Astrocyte (in vitro differentiated cells and primary cell): ENCODE measurements at places on chromosomes 2 and 18. TPM values are rescaled to one million over a fixed set of nuclear protein-coding genes. Genes with fewer than 3 reads are reported as not detected.

The BUB1 gene
- total RNA-seq = 4.8 and 8.0 TPM in 2 replicates

The ZBTB7C gene
- total RNA-seq = 1.0 and 1.4 TPM in 2 replicates

The ITGB6 gene
- 2.8 and 7.6 TPM in 2 replicates for total RNA-seq

The GLB1L gene
- 2.7 and 4.6 TPM in 2 replicates for total RNA-seq

DNA sequence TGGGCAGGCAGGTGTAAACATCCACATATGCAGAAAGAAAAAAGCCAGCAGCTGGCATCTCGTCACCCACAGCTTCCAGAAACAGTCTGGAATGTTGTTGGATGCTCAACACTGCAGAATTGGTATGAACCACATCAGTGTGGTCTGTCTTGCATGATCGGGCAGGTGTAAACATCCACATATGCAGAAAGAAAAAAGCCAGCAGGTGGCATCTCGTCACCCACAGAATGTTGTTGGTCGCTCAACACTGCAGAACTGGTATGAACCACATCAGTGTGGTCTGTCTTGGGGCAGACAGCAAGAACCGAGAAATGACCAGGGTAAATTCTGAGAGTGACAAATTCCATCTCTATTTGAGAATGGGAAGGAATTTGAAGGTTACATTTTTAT is 39.6 kb downstream of the DOCK10 start:
- no peak overlapping the region for H3K4me3 ChIP-seq
- no peaks in the 10 kb centered on the region for H3K36me3 ChIP-seq
- no peak overlapping the region for H3K27ac ChIP-seq
- DNase-seq = no peak
- no peaks in the 10 kb centered on the region for H3K27me3 ChIP-seq
- H3K4me1 ChIP-seq = peaks cover 9% of the 10 kb centered on the region

DNA sequence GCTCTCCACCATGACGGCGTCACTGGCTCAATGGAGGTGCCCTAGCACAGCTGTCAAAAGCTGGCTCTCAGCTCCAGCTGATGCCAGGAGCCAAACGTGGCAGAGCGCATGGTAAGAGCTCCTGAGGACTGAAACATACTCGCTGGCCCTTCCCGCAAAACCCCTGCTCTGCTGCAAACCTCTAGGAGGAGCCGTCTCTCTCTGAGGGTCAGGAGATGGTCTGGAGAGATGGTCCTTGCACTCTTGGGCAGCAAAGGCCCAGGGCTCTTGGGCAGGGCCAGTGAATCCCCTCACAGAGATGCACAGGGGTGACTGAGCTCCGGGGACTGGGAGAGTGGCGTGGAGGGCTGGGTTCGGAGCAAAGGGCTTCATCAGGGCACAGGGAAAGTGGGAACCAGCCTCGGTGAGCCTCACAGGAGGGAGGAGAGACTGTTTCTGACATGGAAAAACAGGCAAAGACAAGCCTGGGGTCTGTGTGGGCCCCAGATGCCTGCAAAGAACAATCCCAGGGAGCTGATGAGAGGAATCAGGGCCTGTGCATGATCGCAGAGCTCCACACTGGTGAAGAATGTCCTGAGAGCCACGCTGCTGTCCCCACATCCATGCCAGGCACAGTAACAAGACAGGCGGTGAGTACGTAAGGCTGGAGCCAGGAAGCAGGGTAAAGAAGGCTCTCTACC is 17.2 kb downstream of the SNORC start:
- no peak for DNase-seq
- no peak overlapping the region for H3K4me3 ChIP-seq
- peaks cover 14% of the 10 kb centered on the region for H3K4me1 ChIP-seq
- H3K36me3 ChIP-seq = no peaks in the 10 kb centered on the region
- no peaks in the 10 kb centered on the region for H3K27me3 ChIP-seq

DNA sequence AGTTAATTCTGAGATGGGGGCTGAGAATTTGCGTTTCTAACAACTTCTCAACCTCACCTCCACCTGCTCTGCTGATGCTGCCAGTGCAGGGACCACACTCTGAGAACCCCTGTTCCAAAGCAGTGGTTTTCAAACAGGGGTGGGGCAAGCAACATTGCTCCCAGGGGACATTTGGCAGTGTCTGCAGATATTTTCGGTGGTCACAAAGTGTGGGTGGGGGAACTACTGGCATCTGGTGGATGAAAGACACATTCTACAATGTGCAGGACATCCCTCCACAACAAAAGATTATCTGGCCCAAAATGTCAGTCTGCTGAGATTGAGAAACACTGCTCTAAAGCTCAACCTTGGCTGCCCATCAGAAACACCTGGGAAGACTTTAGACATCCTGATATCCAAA is 188.7 kb upstream of the SATB2 start:
- H3K4me1 ChIP-seq = no peaks in the 10 kb centered on the region
- H3K36me3 ChIP-seq = no peaks in the 10 kb centered on the region
- no peak overlapping the region for H3K27ac ChIP-seq
- H3K27me3 ChIP-seq = no peaks in the 10 kb centered on the region
